ENCODE measurements at places on chromosomes 2 and 18. TPM values are rescaled to one million over a fixed set of nuclear protein-coding genes. Genes with fewer than 3 reads are reported as not detected.

DNA sequence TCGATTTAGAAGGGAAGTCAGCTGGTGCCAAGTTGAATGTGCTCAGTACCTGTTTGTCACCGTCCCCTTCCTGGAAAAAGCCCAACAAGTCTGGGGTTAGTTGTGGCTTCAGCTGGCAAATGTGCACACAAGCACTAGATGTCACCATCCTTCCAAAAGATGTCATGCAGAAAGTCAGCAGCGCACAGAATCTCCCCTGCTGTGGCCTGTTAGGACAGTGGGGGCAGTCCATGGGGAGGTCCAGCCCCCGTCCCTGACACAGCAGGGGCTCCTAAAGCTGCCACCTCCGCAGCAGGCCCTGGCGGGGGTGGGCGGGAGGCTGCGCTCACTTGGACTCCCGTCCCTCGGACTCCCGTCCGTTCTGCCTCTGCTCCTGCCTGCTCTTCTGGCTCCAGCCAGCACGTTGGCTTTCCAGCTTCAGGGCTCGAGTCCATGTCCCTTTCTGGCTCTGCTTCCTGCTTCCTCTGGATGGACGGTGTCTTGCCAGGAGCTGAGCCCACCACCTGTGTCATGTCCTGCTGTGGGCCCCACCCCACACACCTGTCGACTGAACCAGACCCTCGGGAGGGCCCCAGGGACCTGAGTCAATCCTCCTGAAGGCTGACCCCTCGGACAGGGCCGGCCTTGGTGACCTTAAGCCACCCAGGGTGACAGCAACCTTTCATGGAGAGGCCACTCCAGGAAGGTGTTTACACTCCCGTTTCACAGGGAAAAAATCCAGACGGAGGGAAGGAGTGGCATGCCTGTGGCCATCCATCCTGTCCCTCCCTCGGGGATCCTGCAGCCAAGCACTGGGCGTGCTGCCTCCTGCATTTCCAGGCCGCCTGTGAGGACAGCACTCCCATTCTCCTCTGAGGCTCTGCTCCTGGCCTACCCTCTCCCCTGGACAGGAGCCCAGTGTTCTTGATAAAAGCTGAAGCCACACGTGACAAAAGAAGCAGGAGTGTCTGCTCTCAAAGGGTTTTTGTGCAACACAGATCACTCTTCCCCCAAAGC is 8.5 kb downstream of the RAB17 start:
- H3K27me3 ChIP-seq, result peaks cover 4% of the 10 kb centered on the region
- peak; percentile 71 for DNase-seq
- H3K36me3 ChIP-seq, result no peaks in the 10 kb centered on the region
- H3K4me1 ChIP-seq, result no peaks in the 10 kb centered on the region
- no peak overlapping the region for H3K4me3 ChIP-seq

The HOXD12 gene
- total RNA-seq, result not detected

The RAMP1 gene
- total RNA-seq, result 19.2 TPM

DNA sequence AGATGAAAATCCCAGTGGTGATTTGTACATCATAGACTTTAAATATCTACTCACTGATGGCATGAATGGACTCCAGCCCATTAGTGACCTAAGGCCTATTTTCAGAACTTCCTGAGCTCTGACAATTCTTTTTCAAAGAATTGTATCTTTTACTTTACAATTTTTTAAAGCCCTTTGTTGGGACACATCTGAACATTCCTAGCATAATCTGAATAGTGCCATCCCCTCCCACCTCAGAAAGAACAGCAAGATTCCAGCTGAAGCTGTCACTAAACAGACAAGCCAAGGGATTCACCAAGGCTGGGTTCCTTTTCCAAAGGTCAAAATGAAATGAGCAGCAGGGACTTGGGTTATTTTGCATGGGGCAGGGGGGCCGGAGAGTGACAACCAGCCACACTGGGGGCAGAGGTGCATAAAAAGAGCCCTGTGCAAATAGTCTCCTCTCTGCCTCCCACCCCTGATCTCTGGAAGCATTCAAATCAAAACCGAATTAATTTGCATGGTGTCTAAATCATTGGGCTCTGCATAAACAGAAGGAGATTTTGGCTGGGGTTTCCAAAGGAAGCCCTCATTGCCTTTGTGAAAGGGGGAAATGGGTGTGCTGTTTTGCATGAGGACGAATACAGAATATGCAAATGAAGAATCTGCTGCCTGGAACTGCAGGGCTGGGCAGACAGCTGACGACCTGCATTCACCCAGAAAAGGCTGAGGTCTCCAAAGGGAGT is 17.2 kb downstream of the EPHA4 start:
- H3K4me3 ChIP-seq, result no peak overlapping the region
- peak; percentile 60 for DNase-seq
- H3K27me3 ChIP-seq, result no peaks in the 10 kb centered on the region
- no peak overlapping the region for H3K27ac ChIP-seq

- no peaks in the 10 kb centered on the region for H3K36me3 ChIP-seq
- H3K4me1 ChIP-seq, result no peaks in the 10 kb centered on the region
- no peak for DNase-seq
- H3K27me3 ChIP-seq, result no peaks in the 10 kb centered on the region
- H3K27ac ChIP-seq, result no peak overlapping the region
These were observed 197.4 kb downstream of the CAMKMT start for GRCh38 chr2:44559108-44559507.

DNA sequence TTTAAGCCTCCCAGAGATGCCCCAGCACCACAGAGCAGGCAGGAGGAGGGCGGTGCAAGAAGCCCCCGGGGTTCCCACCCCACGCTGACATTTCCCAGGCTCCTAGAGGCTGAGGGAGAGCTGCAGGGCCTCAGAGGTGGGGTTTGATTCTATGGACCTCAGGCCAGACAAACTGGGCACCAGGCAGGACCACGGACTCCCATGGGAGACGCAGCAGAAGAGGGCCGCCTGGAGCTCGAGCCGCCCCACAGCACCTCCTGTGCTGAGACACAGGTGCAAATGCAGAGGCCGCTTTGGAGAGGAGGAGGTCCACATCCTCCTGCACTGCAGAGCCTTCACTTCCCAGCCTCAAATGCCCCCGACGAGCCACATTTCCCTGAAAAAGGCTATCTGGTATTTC is 62.7 kb downstream of the PSMG2 start:
- no peaks in the 10 kb centered on the region for H3K27me3 ChIP-seq
- H3K4me1 ChIP-seq, result peaks cover 3% of the 10 kb centered on the region
- no peak for DNase-seq
- H3K4me3 ChIP-seq, result no peak overlapping the region

DNA sequence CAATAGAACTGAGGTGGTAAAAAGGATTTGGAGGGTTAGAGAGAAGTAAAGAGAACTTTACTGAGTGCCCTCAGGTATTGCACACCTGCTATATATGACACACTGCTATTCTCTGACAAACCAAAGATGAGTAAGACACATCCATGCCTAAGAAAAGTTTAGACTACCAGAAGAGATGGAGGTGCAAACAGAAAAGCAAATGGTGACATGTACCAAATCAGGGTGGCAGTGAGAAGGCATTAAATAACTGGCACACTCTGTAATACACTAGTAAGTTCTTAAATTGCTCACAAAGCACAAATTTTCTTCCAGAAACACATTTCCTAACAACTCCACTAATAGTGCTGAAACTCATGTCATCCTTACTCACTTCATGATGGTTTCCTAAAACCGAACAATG is 88.6 kb downstream of the KCTD18 start:
- no peak for DNase-seq
- no peak overlapping the region for H3K4me3 ChIP-seq
- no peaks in the 10 kb centered on the region for H3K27me3 ChIP-seq
- H3K27ac ChIP-seq, result no peak overlapping the region

GRCh38 chr2:224887141-224887540 is 155.1 kb downstream of the DOCK10 start:
- H3K27ac ChIP-seq, result peak overlapping the region; percentile 75
- no peaks in the 10 kb centered on the region for H3K27me3 ChIP-seq
- H3K36me3 ChIP-seq, result no peaks in the 10 kb centered on the region
- DNase-seq, result peak; percentile 56
- no peak overlapping the region for H3K4me3 ChIP-seq

The PLA2R1 gene
- total RNA-seq, result 0.28 TPM

The SPRED2 gene
- 4.8 TPM for total RNA-seq

The CRYGC gene
- total RNA-seq, result not detected
